ENCODE measurements at places on chromosomes 16 and 17.
A peak's percentile ranks its signal among the peaks of the same experiment; 100 is the strongest.

DNA sequence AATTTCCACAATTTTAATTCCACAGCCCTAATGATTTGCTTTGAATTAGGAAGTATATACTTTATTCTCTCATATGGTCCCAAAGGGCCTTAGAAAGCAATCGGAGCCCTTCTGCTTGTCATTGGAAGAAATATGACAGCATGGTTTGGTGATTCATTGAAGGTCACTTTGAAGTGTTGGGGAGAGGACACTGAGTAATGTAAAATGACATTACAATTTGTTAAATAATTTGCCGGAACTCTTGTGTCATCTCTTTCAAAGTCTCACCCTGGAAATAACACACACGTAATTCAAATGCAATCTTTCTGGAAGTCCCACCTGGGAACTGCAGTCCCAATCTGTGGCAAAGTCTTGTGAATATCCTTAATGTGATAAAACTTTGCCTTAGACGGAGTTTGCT lies 59.8 kb downstream of the BMERB1 start:
- DNase-seq, result no peak

GRCh38 chr17:77145224-77145611 lies 4.4 kb downstream of the SEC14L1 start:
- DNase-seq, result no peak

DNA sequence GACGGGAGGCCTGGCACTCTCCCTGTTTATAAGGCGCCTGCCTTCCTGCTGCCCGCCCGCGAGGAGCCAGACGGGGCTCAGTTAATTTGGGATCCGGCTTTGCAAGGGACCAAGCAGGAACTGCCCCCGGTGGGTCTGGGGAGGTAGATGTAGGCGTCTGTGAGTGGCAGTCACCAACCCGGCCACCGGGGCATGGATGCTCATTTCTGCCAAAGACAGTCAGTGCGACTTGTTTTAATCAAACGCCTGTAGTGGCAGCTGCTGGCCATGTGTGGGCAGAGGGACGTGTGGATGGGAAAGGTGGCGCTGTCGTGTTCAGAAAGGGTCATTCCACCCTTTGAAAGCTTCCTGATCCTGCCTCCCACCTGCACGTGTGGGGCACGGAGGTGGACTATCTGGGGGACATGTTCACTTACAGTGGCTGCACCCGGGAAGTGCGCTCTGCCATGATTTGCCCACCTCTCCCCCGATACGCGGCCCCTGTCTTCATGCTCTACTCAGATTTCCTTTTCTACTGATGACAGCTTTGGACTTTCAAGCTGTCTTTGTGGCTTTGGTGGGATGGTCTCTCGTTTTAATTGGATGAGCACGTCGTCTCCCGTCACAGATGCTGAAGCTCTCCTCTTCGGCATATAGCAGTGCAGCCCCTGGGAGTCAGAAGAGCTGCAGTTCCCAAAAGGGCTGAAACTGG lies 60.3 kb upstream of the CIBAR2 start:
- peak; percentile 52 for DNase-seq

- no peak for DNase-seq
Observed at GRCh38 chr16:81774348-81774747, 4.7 kb upstream of the PLCG2 start.

DNA sequence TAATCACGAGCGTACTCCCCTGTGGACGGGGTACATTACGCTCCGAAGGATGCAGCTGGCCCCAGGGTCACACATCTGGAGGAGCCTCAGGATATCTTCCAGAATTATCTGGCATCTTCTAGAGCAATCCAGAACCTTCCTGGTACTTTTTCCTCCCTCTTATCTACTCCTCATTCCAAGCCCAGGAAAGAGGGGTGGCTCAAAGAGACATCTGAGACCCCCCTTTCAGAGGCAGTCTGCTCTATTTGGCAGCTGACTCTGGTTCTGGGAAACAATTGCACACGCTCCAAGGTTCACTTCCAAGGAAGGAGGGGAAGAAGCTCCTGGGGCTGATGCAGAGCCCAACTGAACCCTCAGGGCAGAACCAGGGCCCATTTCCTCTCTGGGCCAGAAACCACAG lies 14.9 kb downstream of the RBFOX3 start:
- DNase-seq, result no peak

- no peak for DNase-seq
Observed at GRCh38 chr17:2034157-2034556, 4.2 kb downstream of the DPH1 start.

DNA sequence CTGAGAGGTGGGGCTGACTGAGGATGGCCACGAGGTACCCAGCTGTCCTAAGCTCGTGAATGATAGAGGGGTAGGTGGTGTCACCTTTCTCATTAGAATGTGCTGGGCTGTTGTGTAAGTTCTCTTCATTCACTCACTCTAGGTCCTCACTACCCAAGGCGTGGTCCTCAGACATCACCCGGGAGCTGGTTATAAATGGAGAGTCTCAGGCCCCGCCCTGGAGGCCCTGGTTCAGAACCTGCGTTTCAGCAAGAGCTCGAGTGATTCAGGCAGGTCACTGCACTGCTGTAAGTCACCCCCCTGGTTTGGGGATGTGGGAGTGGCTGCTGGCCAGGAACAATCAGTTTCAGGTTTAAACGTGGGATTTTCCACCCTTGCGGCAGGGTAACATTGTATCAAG lies 139.8 kb downstream of the FOXL1 start:
- no peak for DNase-seq

DNA sequence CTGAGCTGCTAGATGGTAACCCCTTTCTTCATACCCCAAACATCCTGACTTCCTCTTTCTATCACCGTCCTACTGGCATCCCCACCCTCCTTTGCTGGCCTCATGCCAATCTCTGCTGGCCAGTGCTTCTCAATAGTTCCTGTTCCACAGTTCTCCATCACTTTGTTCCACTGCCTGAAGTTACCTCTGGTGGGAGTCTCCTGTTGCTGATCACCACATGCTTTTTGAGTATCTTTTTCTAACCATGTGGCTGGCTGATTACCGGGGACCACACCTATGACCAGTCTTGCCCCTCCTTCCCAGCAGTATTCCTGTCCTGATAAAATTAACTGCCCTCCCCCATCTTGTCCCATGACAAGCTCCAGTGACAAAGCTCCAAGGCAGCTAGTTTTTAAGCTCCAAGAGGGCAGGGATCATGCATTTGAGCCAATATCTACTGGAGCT lies 380.4 kb upstream of the CCL2 start:
- DNase-seq, result no peak

DNA sequence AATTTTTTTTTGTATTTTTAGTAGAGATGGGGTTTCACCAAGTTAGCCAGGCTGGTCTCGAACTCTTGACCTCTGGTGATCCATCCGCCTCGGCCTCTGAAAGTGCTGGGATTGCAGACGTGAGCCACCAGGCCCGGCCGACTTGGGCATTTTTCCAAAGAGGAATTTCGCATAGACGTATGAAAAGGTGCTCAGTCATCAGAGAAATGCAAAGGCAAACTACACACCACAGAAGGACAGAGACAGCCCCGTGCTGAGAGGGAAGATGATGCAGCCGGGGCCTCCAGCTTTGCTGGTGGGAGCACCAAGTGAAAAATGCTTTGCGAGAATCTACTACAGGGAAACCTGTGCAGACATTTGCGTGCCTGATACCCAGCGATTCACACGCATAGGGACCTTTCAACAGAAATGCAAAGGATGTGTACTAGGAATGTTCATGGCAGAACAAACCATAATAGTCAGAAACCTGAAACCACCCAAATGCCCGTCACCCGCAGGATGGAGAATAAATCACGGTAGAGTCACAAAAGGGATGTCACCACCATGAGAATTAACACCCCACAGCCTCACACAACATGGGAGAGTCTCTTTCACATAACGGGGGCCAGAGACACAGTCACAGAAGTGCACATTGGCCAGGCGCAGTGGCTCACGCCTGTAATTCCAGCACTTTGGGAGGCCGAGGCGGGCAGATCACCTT lies 5.2 kb downstream of the RAB40B start:
- DNase-seq, result no peak

DNA sequence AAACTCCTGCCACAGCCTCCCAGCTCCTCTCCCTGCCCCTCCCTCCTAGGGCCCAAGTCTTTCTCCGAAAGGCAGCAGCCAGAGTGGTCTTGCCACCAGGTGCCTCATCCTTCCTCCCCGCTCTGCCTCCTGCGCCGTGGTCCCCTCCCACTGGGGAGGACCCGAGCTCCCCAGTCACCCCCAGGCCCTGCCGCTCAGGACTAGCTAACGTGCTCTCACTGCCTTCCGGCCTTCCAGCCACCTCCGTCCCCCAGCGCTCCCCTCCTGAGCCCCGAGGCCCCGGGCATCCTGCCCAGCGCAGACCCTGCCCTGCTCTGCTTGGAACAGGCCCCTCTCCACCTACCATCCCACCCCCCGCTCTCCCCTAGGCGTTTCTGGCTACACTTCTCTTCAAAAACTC lies 19.4 kb upstream of the COL1A1 start:
- DNase-seq, result no peak

GRCh38 chr17:78179372-78179771 lies 7.5 kb downstream of the TK1 start:
- peak; percentile 75 for DNase-seq

GRCh38 chr16:26334218-26335111 lies 642.7 kb downstream of the HS3ST4 start:
- no peak for DNase-seq

GRCh38 chr17:79866791-79867518 lies 27.7 kb upstream of the CBX4 start:
- no peak for DNase-seq

DNA sequence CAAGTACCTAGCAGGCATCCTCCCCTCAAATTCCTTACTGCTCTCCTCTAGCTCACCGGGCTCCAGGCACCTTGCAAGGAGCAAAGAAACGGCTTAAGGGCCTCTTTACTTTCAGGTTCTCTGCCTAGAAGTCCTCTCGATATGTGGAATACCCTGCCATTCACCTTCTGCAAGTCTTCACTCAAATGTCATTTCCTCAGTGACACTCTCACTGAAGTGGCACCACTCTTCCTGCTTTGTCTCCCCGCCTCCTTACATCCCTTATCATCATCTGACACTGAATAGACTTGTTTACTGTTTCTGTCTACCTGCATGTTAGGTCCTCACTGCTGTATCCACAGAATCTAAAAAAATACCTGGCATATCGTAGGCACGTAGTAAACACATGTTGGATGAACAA lies 947 bp downstream of the SLC7A6OS start:
- DNase-seq, result no peak

DNA sequence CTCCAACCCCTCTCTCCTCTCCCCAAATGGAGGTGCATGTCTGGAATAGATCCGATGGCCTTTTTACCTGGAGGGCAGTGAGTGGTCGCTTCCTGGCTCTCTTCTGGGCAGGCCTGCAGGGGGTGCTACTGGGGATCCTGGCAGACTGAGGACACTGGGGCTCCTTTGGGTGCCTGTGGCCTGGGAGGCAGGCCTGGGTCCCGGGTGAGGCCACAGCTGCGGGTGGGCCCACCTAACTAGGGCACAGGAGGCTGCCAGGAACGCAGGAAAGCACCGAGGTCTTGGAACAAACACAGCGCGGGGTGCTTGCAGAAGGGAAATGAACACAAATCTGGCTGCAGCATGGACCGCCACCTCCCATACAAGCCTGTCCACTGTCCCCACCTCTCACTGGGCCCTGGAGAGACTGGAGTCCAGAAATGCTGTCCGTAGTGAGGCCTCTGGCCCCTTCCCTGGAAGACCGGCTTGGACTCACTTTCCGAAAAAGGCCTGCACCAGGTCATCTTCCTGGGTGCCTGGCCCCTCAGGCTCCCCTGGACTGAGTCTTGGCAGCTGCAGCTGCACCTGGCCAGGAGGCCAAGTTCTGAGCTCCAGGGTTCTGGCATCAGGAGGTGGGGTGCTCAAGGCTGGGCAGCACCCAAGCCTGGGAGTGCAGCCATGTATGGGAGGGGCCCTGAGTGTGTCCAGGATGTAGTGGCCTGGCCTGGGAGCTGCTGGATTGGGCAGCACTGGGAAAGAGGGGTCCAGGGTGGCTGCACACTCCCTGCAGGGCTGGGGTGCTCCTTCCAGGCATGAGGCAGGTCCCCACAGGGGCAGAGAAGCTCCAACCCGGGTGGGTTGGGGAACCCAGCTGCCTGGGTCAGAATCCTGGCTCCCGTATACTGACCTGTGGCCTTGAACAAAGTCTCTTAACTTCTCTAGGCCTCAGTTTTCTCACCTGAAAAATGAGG lies 195.1 kb downstream of the IRF8 start:
- DNase-seq, result no peak

DNA sequence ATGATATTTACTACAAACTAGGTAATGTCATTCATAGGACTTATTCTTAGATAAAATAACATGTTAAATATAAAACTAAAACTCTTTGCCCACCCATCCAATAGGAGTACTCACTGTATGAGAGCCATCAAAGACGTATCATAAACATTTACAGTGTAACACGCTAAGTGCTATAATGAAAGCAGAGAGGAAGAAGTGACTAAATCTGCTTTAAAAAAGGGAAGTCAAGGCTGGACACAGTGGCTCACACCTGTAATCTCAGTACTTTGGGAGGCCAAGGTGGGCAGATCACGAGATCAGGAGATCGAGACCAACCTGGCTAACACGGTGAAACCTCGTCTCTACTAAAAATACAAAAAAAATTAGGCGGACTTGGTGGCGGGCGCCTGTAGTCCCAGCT lies 32.4 kb downstream of the SPAG9 start:
- no peak for DNase-seq

DNA sequence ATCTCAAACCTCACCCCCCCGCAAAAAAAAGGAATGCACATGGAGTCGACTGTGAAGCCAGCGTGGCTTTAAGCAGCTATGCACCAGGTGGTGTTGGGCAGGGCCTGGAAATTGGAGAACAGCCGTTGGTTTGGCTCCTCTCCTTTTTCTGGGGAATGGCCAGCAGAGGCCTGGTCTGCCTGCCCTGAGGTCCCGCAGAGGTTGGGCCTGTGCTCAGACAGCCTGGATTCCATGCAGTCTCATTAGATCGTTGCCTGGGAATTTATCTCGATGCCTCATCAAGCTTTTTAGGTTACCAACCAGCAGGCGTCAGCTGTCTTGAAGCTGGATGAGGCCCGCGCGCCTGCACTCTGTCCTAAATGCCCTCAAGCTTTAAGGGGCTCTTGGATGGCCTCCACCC lies 9.8 kb downstream of the SLC12A3 start:
- peak; percentile 32 for DNase-seq

DNA sequence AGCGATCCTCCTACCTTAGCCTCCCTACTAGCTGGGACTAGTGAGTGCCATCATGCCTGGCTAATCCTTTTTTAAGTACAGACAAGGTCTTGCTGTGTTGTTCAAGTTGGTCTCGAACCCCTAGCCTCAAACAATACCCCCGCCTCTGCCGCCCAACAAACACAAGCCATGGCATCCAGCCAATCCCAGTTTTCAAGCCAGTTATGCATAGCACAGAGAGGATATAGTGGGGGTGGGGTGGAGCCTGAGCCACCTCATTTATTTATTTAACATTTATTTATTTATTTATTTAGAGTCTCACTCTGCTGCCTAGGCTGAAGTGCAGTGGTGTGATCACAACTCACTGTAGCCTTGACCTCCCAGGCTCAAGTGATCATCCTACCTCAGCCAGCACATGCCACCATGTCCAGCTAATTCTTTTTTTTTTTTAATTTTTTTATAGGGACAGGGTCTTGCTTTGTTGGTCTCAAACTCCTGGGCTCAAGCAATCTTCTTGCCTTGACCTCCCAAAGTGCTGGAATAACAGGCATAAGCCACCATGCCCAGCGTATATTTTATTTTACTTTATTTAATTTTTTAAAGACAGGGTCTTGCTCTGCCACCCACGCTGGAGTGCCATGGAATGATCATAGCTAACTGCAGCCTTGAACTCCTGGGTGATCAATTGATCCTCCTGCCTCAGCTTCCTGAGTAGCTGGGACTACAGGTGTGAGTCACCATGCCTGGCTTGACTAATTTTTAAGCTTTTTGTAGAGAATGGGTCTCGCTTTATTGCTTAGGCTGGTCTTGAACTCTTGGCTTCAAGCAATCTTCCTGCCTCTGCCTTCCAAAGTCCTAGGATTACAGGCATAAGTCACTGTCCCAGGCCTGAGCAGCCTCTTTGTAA lies 26.2 kb upstream of the KLHL11 start:
- no peak for DNase-seq

- no peak for DNase-seq
Observed at GRCh38 chr16:67437513-67437912, 6.6 kb downstream of the HSD11B2 start.

All from AG08395 (cell line).